Omental fat pad (tissue), 4 donors: ENCODE measurements at places on chromosomes 4 and X.

GRCh38 chr4:95288552-95288951 is 260.2 kb downstream of the UNC5C start:
- DNase-seq = no peak

DNA sequence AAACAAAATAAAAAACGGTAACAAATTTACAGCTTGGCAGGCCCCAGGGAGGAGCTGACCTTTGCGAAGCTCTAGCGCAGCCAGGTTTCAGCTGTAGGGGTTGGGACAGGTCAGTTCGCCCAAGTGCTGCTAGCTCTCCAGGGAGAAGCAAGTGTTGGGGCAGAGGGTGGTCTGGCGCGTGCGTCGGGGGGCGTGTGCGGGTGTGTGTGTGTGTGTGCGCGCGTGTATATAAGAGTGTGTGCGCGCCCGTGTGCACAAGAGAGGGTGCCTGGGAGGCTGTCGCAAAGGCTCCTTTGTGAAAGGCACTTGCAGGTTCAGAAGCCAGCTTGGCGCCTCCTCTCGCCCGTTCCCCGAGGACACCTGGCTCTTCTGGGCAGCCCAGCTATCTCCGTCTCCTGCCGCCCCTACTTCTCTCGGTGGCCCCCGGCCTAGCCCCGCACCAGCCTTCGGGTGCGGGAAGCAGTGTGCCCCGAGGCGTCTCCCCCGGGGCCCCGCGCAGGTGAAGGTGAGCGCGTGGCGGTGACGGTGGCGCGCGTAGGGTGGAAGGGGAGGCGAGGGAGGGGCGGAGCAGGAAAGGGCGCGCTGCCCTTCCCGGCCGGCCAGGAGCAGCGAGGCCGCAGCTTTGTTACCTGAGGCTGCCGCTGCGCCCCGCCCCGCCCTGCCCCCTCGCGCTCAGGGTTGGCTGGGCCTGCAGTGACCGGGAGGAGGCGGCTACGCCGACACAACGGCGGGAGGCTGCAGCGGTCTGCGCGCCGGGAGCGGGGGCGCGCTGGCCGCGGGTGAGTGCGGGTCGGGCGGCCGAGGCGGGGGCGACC is at the start of gene FHDC1:
Gene FHDC1 (plus strand): TSS at position 693 of the 815 bp plus-strand sequence. CDS start 6,735 bp downstream, outside the sequence.
- DNase-seq = no peak

DNA sequence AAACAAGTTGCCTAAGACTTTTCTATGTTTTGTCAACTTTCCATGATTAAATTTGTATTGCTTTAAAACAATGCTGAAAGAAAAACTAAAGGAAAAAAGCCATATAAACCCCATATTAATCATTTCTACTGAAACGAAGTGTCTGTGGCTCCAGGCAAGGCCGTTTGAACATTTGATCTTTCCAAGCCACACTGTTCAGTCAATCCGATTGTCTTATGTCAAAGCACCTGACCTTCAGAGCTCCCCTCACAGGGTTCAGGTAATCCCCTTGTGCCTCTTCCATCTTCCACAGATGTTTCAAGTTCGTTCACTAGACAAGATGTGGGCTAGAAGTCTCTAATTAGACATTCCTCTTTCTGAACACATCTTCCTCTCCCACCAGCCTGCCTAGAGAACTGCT is 177.1 kb upstream of the NUDT10 start:
- DNase-seq = no peak

DNA sequence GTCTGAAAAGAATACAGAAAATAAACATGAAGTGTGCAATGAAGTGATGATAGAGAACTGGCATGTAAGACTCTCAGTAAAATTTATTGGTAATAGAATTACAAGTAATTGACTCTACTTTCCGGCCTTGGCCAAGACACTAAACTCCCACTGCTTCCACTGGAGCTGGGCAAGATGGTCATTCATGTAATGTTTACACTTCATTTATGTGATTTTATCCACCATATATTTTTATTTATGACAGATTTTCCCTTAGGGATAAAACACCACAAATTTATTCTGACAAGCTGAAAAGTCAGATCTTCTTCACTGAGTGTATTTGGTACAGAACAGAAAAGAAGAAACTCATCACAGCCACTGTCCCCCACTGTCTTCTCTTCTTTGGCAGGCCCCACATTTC is 191.9 kb downstream of the SLC39A8 start:
- no peak for DNase-seq

DNA sequence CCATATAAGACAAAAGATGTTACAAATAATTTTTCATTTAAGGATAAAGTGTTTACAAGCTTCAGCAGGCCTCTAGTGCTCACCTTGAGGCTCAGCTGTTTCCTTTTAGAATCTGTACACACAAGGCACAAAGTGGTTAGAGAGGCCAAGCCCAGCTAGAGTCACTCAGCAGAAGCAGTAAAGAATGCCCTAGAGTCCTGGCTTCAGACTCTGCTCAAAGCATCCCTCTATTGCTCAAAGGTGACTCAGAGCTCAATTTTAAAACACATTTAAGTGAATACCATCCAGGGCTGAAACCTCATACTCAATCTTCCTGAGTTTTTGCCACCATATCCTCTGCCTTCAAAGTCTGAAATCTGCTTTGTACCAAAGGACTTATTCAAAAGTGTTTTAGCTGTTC is 22.6 kb upstream of the PHF8 start:
- DNase-seq = no peak

DNA sequence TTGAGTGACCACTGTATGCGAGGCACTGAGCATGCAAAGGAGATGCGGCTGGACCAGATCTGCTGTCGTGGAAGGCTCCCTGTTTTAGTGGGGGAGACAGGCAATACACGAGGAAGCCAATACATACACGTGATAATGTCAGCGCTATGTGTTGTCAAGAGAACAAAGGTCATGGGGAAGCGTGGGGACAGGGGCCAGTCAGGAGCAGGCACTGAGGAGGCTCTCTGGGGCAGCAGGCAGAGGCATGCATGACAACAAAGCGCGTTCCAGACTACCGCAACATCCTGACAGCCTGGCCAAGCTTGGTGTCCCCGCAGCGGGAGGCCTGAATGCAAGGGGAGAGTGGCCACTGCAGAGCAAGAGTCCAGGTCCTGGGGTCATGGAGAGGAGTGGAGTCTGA is 61.9 kb downstream of the DCTD start:
- no peak for DNase-seq

- no peak for DNase-seq
Measured at GRCh38 chr4:55549888-55550287, 3.2 kb upstream of the CLOCK start.

GRCh38 chrX:140821280-140821679 is 111.7 kb downstream of the LINC00632 start:
- DNase-seq = no peak

DNA sequence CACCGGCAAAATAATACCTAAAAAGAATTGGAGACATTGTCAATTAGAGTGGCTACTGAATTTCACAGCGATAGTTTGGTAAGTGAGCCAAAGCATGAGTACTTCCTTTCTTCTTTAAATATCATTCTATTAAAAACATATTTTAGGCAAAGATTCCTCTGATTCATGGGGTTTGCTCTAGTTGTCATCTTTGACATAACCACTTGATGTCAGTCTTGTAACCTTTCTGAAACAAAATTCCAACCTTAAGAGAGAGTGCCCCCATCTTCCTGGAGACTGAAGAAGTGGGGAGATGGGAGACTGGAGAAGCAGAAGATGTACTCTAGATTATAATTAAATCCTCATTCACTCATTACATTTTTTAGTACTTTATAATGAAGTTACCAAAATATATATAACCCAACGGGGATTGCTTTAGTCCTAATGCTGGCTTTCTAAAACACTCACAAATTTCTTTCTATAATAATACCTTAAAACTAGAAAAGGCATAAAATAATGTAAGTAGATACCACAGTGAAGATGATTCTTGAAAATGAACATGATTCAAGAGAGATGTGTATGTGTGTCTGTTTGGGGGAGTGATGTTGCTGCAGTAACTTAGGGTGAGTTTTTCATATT is 96.4 kb downstream of the EMCN start:
- no peak for DNase-seq

GRCh38 chrX:16039834-16040233 is 83.5 kb upstream of the GRPR start:
- DNase-seq = no peak

- DNase-seq = no peak
Measured at GRCh38 chr4:120517966-120518365, 404.6 kb downstream of the PRDM5 start.

DNA sequence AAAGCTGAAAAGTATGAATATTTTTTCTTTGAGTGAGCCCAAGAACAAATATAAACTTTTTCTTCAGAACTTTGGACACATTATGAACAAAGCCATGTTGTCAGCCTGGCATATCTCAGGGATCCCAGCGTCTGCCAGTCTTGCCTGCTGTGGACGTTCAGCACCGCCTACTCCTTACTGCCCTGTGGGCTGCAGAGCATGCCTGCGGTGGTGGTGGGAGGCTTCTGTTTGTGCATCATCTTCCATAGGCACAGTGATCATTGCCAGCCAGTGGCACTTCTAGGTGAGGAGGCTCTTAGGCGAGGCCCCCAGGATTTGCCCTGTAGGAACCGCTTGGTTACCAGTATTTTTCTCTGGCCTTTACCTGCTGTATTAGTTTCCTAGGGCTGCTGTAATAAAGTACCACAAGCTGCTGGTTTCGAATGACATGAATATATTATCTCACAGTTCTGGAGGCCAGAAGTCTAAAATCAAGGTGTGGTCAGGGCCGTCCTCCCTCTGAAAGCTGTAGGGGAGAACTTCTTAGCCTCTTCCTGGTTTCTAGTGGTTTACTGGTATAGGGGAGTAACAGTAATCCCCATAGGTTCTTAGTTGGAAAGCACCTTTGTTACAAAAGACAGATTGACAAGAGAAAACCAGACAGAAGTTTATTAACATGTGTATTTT is 15.4 kb downstream of the ANXA3 start:
- DNase-seq = no peak

GRCh38 chr4:42533042-42533441 is 123.9 kb downstream of the ATP8A1 start:
- no peak for DNase-seq

DNA sequence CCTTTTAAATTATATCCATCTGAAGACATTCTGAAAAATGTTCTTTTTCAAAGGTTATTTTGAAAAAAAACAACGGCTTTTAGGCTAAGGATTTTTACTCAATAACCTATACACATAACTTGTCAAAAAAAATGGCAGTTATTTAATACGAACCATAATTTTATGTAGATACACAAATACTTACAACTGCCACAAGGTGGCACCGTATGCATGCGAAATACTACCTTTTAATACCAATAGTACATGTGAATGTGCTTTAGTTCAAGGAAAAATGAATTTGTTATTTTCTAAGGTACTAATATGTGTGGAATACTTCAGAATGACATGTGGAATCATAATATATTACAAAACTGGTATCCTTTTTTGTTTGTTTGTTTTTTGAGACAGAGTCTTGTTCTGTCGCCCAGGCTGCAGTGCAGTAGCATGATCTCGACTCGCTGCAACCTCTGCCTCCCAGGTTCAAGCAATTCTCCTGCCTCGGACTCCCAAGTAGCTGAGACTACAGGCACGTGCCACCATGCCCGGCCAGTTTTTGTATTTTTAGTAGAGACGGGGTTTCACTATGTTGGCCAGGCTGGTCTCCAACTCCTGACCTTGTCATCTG is 4.6 kb upstream of the MAD2L1 start:
- DNase-seq = no peak

- no peak for DNase-seq
Measured at GRCh38 chrX:71949844-71950445, 39.3 kb downstream of the NHSL2 start.

- no peak for DNase-seq
Measured at GRCh38 chr4:146577111-146577510, 55.4 kb upstream of the SLC10A7 start.

DNA sequence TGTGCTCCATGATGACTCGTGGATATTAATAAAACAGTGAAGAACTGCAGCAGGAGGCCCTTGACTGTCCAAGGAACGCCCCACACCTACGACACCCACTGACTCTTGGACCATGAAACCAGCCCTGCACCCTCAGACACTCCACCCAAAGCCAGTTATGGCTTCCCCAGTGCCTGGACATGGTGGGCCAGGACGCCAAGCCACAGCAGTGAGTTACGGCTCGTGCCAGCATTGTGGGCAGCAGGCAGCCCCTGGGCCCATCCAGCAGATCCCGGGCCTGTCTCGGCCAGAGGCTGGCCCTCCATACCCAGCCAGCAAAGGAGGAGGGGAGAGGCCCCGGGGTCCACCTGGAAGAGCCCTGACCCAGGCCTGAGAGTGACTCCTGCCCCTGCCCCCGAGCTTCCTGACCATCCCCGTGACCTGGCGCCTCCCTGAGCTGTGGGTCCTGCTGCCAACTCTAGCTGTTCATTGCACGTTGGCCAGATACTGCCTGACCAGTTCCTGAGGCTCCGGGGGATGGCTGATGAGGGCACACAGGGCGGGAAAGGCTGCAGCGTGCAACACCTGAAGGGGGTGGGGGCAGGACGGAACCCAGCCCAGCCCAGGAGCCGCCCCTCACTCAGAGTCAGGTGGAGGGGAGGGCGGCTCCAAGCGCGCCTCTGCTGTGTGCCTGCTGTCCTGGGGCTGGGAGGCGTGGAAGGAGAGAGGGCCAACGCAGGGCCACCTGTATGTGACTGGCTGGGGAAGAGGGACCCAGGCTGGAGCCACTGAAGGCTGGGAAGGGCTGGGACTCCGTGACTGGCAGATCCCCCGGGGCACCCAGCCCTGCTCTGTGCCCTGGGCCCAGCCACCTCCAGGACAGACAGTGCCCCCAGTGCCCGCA is 739 bp downstream of the SLC49A3 start:
- DNase-seq = no peak

DNA sequence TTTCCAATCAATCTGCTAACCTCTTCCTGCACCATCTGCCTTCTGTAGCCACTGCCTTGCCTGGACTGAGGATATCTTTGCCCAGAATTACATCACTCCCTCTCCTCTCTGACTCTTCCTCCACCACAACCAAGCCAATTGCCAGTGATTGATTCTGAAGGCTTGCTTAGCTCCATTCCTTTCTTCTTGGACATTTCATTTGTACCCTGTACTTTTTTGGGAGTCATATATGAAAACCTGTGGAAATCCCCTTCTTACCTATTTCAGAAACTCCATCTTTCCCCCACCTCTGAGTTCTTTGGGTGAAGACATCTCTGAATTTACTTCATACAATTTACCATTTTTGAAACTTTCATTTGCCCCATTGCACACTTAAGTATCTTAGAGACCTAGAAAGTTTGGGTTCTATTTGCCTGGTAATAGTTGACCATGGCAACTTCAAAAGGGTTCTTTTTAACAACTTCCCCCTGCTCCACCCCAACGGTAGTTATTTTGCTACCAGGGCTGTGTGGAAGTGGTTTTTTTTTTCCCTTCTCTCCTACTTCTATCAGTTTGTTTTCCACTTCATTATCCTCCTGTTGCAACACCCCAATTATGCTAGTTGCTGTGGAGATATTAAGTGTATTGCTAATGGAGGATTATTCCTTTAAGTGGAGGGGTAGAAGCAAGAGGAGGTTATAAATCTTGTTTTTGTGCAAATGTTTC is 14.3 kb downstream of the SGMS2 start:
- no peak for DNase-seq

DNA sequence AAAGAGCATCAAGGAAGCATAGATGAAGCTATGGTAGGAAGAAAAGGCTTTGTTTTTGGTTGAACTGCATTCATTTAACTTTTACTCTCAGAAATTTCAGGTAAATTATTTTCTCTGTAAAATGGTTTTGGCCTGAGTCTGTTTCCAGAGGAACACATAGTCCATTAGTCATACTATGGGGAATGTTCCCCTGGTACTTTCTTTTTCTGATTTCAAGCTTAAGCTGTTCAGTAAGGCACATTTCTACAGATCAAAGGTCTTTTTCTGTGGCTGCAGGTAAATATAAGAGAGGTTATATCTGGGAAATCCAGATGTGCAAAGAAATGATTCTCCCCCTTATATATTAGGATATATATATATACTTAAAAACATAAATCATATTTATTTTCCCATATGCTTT is 1744.4 kb upstream of the ADGRL3 start:
- no peak for DNase-seq
